ENCODE measurements at places on chromosomes 3 and 15.

GRCh38 chr3:99870712-99871111, 53.0 kb downstream of the CMSS1 start:
- no peak for DNase-seq

DNA sequence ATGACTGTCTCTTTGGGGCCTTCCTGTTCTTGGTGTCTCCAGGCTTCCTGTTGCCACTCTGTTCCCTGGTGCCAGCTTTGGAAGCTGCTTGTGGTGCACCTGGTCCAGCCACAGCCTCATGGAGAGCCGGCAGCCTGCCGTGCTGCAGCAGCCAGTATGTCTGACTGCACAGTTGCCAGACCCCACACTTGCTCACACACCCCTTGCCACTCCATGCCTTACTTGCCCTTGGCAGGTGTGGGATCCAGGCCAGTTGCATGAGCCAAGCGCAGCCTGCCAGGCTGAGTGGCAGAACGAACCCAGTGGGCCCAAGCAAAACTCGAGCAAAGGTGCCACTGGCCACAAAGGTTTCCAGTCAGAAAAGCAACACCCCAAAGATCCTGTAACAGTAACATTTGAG, 309.2 kb downstream of the DOCK3 start:
- DNase-seq: no peak

GRCh38 chr3:124142389-124142970, 150.6 kb upstream of the ROPN1 start:
- DNase-seq: no peak

DNA sequence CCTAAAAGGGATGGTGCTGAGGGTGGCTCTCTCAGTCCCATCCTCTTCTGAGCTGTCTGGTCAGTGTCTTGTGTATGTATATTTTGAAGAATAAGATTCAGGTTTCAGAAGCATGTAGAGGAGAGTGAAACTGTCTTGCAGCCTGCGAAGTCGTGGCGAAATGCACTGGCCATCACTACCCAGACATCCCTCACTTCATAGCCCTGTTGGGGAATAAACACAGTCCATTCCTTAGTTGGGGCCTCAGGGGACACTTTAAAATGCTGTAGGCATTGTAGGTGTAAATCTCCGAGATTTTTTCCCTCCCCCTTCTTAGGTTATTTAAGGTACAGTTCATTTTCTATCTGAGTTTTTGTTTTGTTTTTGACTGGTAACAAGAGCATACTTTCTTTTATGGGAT, 93.8 kb downstream of the DNASE1L3 start:
- DNase-seq: no peak

DNA sequence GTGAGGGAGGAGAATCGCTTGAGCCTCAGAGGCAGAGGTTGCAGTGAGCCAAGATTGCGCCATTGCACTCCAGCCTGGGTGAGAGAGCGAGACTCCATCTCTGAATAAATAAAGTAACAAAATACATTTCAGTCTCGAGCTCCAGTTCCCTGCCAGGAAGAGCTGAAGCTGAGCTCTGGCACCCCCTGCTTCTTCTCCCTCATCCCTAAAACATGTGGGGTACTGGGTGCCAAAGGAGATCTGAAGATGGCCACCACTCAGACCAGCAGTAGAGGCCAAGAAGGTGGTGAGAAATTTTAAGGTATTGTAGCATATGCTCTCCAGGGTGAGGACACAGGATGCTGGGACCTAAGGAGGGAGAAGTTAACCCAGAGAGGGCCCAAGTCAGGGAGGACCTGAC, 75.0 kb upstream of the CGNL1 start:
- no peak for DNase-seq

DNA sequence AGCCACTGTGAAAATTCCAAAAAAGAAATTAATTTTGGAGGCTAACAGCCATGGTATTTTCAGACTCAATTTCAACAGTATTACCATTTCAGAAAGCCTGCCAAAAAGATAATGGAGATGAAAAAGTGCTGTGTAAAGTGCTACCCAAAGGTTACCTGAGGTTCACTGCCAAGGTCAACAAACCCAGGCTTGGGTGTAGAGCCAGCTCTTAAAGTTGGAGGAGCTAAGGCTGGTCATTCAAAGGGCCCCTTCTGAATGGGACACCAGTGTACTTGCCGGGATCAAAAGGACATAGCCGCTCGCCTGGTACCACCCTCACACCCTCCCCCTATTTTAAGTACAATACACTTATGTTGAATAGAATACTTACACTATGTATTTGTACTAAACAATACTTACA, 64.5 kb downstream of the ETV5 start:
- DNase-seq: no peak

GRCh38 chr3:94036909-94037507, 8.6 kb upstream of the STX19 start:
- DNase-seq: no peak

DNA sequence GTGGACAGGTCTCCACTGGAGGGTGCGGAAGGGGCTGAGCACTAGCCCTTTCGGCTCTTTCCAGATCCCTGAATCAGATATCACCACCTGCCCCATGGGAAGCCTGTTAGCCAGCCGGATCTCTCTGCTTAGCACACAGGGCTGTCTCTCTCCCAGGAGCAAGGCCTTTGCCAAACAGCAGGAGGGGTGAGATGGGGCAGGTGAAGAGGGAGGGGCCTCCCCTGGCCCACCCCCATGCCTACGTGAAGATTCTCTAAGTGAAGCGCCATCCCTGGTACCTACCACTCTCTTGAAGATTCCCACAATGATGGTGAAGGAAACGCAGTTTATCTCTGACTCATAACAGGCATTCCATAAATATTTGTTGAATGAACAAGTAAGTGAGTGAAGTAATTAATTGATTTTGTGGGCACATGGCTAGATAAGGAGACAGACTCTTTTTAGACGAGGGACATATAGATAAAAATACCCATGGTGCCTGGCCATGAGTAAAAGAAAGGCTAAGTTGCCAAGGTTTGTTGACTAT, 19.6 kb upstream of the HCN4 start:
- no peak for DNase-seq

- no peak for DNase-seq
These were observed 277.5 kb upstream of the RGMA start for GRCh38 chr15:93366387-93367100.

GRCh38 chr3:146020969-146021368, 140.0 kb downstream of the PLOD2 start:
- DNase-seq: no peak

DNA sequence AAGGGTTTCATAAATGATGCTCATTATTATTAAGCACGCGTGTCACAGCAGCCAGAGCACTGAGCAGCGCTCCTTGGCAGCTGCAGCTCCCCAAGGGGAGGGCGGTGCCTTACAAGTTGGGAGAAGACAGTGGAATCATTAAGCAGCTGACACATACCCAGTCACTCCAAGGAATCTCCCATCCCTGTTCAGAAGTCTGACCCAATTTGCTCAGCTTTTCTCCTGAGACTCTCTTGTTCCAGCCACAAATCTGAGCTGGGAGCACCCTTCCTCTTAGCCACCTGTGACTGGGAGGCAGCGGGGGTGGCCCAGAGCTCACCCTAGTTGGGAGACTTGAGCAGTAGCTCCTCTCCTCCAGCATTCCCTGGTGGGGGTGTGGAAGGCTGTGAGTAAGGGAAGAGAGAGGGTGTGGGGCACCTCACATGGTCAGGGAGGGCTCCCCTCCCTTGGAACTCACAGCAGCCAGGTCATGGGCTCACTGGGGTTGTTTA, 64.3 kb downstream of the DUT start:
- no peak for DNase-seq

- no peak for DNase-seq
These were observed 96.6 kb upstream of the ANKRD28 start for GRCh38 chr3:15894382-15894781.

- peak; percentile 49 for DNase-seq
These were observed 52.0 kb upstream of the ULK4 start for GRCh38 chr3:42013691-42014457.

DNA sequence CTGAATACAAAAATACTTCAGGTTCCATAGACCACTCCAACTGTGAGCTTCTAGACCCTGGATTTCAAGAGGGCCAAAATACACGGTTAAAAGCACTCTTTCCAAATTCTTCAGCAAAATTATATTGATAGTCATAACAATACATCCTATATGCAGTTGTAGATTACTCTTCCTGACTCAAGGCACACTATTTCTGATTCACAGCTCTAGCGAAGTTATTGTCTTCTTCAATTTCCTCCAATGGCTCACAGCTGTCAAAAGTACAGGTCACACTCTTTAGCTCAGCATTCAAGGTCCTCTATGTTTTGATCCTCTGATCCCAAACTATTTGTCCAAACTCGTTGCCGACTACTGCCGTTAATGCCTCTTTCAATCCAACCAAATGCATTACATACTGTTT, 13.5 kb upstream of the CCDC80 start:
- DNase-seq: no peak

DNA sequence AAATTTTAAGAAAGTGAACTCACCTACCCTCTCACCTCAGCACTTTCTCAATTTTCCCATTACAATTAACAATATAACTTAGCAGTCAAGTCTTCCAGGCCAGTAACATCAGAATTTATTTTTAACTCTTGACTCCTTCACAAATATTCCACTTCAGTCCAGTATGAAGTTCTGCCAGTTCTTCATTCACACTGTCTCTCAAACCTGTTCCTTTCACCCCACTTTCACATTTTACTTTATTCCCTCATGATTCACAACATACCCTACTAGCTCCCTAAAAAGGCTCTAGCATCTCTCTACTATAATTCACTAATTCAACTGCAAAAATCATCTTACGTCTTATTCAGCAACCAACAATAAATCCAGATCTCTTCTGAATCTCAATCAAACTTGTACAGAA, 3.8 kb downstream of the GSK3B start:
- DNase-seq: no peak

DNA sequence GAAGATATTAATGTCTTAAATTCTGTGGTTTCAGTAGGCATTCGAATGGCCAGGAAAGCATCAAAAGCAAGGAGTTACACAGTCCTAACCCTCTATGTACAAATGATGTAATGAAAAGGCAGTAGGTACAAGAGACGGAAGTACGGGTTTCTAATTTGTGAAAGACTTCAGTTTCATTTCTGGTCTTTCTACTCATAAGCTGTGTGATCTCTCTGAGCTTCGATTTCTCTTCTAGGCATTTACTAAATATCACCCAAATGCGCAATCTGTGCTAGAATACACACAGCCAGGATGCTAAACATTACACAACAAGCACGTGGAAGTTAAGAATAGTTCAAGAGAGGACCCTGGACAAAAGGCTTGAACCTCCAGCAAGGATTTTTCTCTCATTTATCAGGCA, 17.9 kb upstream of the STIMATE start:
- no peak for DNase-seq

- no peak for DNase-seq
These were observed 217.9 kb upstream of the DCBLD2 start for GRCh38 chr3:99119385-99119784.

DNA sequence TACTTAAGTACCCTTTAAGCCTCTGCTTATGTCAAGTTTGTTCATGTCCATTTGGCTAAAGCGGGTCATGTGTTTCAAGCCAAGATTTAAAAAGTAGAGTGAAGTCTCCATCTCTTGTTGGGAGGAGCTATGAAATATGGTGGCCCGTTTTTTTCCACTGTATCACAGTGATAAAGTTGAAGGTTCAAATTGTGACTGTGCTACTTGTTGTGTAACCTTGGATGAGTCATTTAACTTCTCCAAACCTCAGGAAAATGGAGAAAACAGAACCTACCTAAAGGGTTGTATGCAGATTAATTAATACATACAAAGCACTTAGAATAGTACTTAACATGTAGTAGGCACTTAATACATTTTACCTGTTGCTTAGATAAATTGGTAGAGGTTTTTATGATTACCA, 43.4 kb downstream of the SNAPC5 start:
- DNase-seq: no peak

DNA sequence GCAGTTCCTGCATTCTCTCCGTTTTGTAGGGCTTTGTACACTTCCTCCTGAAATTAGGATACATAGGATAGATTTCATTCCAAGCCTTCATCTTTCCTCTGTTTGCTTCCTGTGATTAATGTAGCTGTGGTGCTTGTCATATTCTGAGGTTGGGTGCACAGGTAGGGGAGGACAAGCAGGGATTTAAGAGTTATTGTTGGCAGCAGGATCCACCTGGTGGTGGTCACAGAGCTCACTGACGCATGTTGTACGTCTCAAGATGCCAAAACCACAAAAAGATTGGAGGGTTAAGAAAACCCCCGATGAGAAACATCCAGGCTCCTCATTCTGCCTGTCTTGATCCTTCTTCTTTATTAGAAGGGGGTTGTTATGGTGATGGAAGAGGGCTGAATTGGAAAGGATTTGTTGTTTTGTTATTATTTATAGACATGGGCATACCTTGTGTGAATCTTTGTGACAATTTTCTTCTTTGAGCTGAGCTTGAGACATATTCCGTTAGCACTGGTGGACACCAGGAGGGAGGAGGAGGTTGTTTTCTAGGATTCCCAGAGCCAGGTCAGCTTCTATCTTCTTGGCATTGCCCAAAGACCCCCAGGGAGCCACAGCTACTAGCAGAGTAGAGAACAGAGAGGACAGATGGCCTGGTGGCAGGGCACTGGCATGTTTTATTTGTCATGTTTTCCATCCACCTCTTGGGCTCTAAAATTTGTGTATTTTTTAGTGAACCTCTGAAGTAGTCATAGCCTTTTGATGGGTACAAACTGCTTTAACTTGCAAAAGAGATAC, 57.7 kb upstream of the LARS2 start:
- DNase-seq: no peak

DNA sequence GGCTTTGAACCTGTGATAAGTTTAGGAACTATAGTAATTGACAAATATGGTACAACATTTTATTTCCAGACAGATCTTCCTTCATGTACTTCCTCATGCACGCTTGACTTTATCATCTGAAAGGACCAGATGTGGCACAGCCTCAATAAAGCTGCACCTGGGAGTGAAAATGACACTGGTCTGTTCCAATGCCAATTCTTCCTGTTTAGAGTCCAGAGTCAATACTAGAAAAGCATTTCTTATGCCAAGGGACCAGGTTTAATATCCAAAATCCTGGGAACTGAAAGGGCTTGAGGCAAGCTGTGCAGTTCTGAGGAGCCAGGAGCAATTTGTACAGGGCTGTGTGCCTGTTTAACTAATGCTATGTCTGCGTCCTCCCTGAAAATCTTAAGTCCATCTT, 15.3 kb downstream of the DPH6 start:
- DNase-seq: no peak

DNA sequence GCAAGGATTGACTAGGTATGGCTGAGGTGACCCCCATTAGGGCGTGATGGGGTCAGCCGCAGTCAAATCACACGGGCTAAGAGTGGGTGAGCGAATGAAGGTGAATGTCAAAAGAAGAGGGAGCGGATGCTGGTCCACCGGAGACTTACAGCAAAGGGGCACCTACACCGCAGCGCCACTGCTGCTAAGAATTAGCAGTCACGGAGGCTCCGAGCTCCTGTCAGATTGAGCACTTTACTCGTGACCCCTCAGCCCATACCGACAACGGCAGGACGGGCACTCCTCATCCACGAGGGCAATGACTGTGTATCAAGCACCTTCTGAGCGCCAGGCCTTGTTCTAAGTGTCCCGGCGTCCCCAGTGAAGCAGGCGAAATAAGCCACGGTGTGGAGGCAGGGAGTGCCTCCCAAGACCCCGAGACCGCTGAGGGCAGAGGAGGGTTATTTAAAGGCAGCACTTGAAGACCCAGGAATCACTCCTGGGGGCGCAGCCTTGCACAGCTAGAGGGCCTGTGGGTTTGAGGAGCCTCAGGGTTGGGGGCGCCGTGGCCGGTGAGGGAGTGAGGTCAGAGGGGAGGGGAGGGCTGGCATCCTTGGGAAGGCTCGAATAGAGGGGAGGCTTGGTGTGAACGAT, 61.6 kb upstream of the GATA2 start:
- no peak for DNase-seq

- no peak for DNase-seq
These were observed 162.3 kb upstream of the TPM1 start for GRCh38 chr15:62880278-62880677.
